H1 (cell line): ENCODE measurements at places on chromosomes 5 and 9. TPM values are rescaled to one million over a fixed set of nuclear protein-coding genes. Genes with fewer than 3 reads are reported as not detected.

The MOB3B gene
- 14.9 and 16.1 TPM in 2 replicates for total RNA-seq

The FCN2 gene
- not detected in 2 replicates for total RNA-seq

DNA sequence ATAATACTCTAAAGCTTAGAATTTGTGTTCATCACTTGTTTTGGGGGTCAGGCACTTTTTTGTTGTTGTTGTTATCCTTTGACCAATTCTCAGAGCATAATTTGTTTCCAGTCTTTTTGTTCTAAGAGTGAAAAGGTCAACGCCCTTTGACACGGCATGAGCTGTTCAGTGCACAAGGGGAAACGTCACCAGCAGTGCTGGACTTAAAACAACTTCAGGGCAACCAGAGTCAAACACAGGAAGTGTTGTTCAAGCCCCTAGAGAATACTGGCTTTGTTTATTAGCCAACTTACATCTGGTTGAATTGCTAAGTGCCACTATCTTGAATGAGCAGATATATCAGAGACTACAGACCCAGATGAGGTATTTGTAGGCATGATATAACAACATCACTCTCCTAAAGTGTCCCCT is 368.9 kb downstream of the TMEM161B start:
- no peak for DNase-seq
- H3K36me3 ChIP-seq = no peaks in the 10 kb centered on the region
- no peak overlapping the region for H3K27ac ChIP-seq

The ENTREP1 gene
- total RNA-seq = 22.8 and 25.0 TPM in 2 replicates

- DNase-seq = no peak
- peaks cover 16% of the 10 kb centered on the region for H3K4me1 ChIP-seq
- H3K4me3 ChIP-seq = no peak overlapping the region
- H3K27ac ChIP-seq = no peak overlapping the region
- H3K36me3 ChIP-seq = no peaks in the 10 kb centered on the region
Measured at GRCh38 chr9:116287721-116288120, 134.1 kb downstream of the PAPPA start.

- no peak for DNase-seq
- peaks cover 1% of the 10 kb centered on the region for H3K4me1 ChIP-seq
- no peak overlapping the region for H3K27ac ChIP-seq
- no peaks in the 10 kb centered on the region for H3K36me3 ChIP-seq
Measured at GRCh38 chr9:123350590-123351310, 5.2 kb upstream of the CRB2 start.

GRCh38 chr5:76209297-76209696 is 126.1 kb downstream of the SV2C start:
- H3K27ac ChIP-seq = no peak overlapping the region
- H3K4me1 ChIP-seq = no peaks in the 10 kb centered on the region
- no peaks in the 10 kb centered on the region for H3K36me3 ChIP-seq
- no peak for DNase-seq
- no peak overlapping the region for H3K4me3 ChIP-seq

The GPR151 gene
- not detected in 2 replicates for total RNA-seq

The ZNF483 gene
- 82.0 and 83.8 TPM in 2 replicates for total RNA-seq

- no peak for DNase-seq
- H3K4me1 ChIP-seq = no peaks in the 10 kb centered on the region; the same call in 1 of the 2 replicates
- no peak overlapping the region for H3K27ac ChIP-seq
- H3K27me3 ChIP-seq = no peaks in the 10 kb centered on the region
- H3K36me3 ChIP-seq = no peaks in the 10 kb centered on the region
Measured at GRCh38 chr9:91783411-91783810, 166.6 kb downstream of the ROR2 start.

The EFNA5 gene
- 17.6 and 21.8 TPM in 2 replicates for total RNA-seq

- H3K27me3 ChIP-seq = no peaks in the 10 kb centered on the region
- H3K4me3 ChIP-seq = peak overlapping the region; percentile 74
- no peaks in the 10 kb centered on the region for H3K36me3 ChIP-seq
- peak; percentile 71 for DNase-seq
- peak overlapping the region; percentile 53 for H3K27ac ChIP-seq
Measured at GRCh38 chr5:83472508-83473345, 1.2 kb downstream of the VCAN start.
